ENCODE measurements at places on chromosomes 1 and 21.

DNA sequence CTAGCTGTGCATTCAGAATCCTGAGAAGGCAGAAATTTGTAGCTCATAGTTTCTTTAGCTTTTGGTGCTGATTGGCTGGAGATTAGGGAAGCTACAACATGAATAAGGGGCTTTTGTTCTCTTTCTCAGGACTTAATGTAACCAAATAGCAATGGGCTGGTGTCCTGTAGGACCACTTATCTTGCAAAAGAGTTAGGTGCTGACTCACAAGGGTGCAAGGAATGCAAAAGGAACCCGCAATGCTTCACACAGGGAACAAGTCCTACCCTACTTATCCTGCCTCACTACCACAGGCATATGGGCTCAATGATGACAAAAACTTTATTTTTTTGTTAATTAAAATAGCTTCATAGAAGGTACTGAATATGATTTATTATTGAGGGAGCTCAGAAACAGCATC is 541.5 kb downstream of the AMY1C start:
- no peak for DNase-seq

GRCh38 chr21:35204850-35205541 is 155.9 kb upstream of the RUNX1 start:
- DNase-seq, result no peak

DNA sequence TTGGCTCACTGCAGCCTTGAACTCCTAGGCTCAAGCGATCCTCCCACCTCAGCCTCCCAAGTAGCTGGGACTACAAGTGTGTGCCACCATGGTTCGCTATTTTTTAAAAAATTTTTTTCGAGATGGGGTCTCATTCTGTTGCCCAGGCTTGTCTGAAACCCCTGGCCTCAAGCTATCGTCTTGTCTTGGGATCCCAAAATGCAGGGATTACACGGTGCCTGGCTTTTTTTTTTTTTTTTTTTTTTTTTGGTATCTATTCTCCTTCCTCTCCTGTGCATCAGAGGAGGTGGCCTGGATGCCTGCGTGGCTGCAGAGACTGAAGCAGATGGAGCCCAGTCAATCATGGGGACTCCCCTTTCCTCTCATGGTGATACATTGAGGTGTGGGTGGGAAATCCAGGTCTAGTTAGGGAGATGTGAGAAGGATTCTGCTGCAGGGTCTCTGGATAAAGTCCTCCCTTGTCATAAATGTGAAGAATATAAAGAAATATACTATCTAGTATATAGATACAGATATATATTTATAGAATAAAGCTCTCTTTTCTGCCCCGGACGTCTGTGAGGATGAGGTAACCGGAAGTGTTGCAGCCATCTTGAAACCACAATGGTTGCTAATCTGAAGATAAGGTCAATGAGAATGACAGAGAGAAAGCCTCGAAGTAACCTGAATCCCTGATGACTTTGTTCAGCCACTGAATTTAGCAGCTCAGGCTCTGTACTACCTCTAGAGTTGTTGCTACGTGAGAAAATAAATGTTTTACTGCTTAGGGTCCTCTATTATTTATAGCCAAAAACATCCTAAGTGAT is 19.5 kb upstream of the RGSL1 start:
- DNase-seq, result no peak

- DNase-seq, result no peak
Observed at GRCh38 chr1:173224949-173225348, 17.8 kb upstream of the TNFSF4 start.

DNA sequence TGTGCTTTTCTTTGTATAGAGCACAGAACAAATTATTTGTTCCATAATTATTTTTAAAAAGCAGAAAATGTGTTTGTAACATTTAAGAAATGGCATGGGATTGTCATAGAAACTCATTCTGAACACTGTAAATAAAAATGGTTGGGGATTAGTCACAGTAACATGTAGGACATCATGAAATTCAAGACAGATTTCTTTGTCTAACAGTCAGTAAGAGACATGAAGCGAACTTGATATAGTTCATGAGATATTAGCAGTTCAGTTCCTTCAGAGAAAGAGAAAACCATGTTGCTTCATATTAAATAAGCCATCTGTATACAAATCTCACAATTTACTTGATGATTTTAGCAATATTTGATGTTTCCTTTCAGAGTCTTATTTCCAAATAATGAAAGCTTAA is 19.7 kb downstream of the NFIA start:
- DNase-seq, result no peak

- DNase-seq, result no peak
Observed at GRCh38 chr1:202374099-202374498, 25.6 kb downstream of the PPP1R12B start.

Measured in H1 (cell line).